Adrenal gland (tissue), 19 donors: ENCODE measurements at places on chromosomes 7 and 10. TPM values are rescaled to one million over a fixed set of nuclear protein-coding genes. Genes with fewer than 3 reads are reported as not detected.

- no peaks in the 10 kb centered on the region for H3K4me1 ChIP-seq
- DNase-seq: peak; percentile 49
- H3K36me3 ChIP-seq: no peaks in the 10 kb centered on the region
- no peaks in the 10 kb centered on the region for H3K27me3 ChIP-seq
- H3K4me3 ChIP-seq: no peak overlapping the region
- no peak overlapping the region for H3K27ac ChIP-seq
These were observed 64.9 kb downstream of the MYOF start for GRCh38 chr10:93417266-93417665.

- H3K4me3 ChIP-seq: no peak overlapping the region
- H3K4me1 ChIP-seq: no peaks in the 10 kb centered on the region
- H3K27me3 ChIP-seq: no peaks in the 10 kb centered on the region
- no peak for DNase-seq
- no peaks in the 10 kb centered on the region for H3K36me3 ChIP-seq
These were observed 8.6 kb upstream of the TARP start for GRCh38 chr7:38282081-38282480.

GRCh38 chr10:133458710-133459453, 5.1 kb downstream of the SCART1 start:
- H3K27ac ChIP-seq: no peak overlapping the region
- H3K36me3 ChIP-seq: no peaks in the 10 kb centered on the region

GRCh38 chr7:36904802-36905201, 180.5 kb upstream of the AOAH start:
- no peak overlapping the region for H3K27ac ChIP-seq
- H3K36me3 ChIP-seq: no peaks in the 10 kb centered on the region
- H3K27me3 ChIP-seq: no peaks in the 10 kb centered on the region

Gene MAGI2
- total RNA-seq: 37.1 TPM

DNA sequence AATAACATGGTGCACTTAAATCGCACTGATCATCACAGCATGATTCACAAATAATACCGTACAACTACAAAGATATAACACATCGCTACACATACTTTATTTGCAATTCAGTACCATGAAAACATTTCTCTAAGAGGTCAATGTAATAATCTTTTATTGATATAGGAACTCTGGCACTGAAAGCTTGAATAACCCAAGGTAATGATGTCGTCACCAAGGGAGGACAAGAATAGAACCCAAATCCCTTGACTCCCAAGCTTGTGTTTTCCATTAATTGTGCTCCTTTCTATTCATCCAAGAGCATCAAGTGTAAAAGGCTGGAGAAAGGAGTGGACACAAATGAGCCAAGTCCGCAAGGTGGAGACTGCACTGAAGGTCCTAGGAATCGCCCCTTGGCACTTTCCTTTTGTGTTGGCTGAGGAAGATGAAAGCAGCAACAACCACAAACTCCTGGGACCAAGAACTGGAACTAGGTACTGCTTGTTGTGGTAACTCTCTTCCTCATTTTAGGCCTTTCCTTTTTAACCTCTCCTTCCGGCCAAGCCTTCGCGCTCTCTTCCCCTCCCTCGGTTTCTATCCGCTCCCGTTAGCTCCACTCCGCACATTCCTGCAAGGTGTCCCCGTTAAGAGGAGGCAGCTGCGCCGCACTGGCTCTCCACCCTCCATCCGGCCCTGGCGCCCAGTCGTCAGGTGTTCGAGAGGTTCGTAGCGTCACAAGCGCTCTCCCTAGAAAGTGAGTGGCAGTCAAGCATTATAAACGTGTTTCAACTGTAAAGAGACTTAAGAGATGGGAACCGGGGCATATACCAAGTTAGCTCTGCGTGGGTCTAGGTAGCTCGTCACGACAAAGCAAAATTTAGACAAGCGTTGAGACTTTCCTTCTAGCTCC, 1.0 kb upstream of the CBLL1 start:
- H3K4me1 ChIP-seq: peaks cover 12% of the 10 kb centered on the region
- peak overlapping the region; percentile 95 for H3K27ac ChIP-seq
- H3K4me3 ChIP-seq: peak overlapping the region; percentile 72

Gene AIMP2
- total RNA-seq: 42.6 TPM

DNA sequence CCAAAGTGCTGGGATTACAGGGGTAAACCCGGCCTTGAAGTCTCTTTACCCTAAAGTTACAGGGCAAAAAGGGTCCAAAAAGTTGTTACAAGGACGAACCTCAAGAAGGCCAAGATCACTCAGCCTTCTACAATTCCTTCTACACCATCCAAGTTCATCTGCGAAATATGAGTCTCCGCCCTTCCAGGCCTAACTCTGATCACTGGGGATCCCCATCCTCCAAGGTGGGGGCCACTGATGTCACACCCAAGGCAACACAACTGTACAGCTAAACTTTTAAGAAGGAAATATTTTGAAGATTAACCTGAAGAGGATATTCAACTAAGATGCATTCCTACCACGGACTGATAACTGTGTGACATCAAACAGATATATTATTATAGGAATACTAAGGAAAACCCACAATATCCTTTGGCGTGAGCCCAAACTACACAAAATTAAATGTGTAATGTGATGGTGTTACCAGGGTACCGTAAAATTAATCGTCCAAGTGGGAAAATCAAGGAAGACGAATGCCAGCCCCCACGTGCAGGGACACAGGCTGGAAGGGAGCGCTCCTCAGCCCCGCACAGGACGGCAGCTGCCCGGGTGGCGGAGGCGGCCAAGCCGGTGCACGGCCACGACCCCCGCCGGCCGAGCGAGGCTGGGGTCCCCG, 1.0 kb downstream of the PAXIP1 start:
- H3K36me3 ChIP-seq: no peaks in the 10 kb centered on the region
- no peaks in the 10 kb centered on the region for H3K27me3 ChIP-seq

DNA sequence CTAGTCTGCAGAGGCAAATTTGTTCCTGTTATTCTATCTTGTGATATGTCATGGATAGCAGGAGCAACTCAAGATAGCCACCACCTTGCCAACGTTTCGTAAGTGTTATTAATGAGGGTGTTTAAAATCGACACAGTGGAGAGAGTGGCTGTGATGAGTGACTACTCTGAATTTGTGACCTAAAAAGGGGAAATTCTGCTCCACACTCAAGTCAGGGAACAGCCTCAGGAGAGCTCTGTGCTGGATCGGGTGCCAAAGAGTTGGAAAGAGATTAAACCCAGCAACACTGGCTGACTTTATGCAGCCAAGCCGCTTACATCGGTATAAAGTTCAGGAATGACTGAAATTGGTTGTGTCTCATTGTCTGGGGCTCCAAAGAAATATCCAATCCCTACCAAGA, 9.5 kb downstream of the TACC2 start:
- H3K27ac ChIP-seq: no peak overlapping the region
- no peaks in the 10 kb centered on the region for H3K27me3 ChIP-seq
- DNase-seq: no peak
- H3K4me3 ChIP-seq: no peak overlapping the region
- H3K4me1 ChIP-seq: peaks cover 4% of the 10 kb centered on the region

DNA sequence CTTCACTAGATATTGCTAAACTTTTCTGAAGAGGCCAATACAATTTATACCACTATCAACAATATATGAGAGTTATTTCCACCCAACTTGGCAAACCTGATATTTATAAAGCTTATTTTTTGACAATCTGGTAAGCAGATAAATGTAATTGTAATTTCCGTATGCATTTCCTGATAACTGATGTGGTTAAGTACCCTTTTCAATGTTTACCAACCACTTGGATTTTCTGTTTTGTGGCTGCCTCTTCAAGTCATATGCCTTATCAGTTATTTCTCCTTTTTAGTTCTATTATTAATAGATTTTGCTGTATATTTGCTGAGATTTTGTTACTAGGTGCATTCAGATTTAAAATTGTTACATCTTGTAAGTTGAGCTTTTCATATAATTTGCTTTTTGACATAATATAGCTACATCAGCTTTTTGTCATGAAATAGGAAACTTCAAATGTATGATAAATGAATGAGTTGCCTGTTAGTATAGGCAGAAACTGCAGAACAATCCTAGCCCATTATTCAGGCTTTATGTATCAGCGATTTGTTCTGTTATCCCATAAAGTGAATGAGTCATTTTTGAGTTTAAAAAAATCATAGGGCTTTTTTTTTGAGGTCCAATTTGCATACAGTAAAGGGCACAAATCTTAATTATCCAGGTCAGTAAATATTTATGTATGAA, 11.5 kb downstream of the SGPL1 start:
- no peak overlapping the region for H3K27ac ChIP-seq
- no peak overlapping the region for H3K4me3 ChIP-seq
- no peaks in the 10 kb centered on the region for H3K27me3 ChIP-seq
- H3K36me3 ChIP-seq: no peaks in the 10 kb centered on the region
- H3K4me1 ChIP-seq: peaks cover 39% of the 10 kb centered on the region

- H3K27me3 ChIP-seq: no peaks in the 10 kb centered on the region
- H3K4me3 ChIP-seq: no peak overlapping the region
- H3K4me1 ChIP-seq: no peaks in the 10 kb centered on the region
These were observed 13.0 kb downstream of the STK32C start for GRCh38 chr10:132294561-132295318.
